HepG2 (cell line): ENCODE measurements at places on chromosomes 5 and 9.
A peak's percentile ranks its signal among the peaks of the same experiment; 100 is the strongest.

- DNase-seq = peak; percentile 6
Observed at GRCh38 chr9:21294364-21294774, 10.7 kb downstream of the IFNA5 start.

DNA sequence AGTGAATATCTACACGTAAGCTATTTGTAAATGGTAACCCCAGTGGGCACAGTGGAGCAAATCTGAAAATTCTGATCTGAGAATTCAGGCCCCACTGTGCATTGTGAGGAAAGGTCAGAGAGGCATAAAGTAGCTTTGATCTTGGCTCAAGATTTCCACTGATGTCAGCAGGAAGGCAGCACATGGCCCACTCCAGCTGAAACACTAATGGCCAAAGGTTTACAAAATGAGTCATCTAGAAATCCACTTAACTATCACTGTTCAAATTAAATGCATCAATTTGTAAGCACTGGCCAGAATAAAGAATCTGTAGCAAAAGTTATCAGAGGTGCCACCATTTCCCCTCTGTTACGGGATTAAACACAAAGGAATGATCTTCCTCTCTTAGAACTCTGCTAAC is 191.6 kb downstream of the C9orf152 start:
- DNase-seq = peak; percentile 18

- DNase-seq = no peak
Observed at GRCh38 chr9:137873408-137873807, 4.2 kb upstream of the CACNA1B start.

DNA sequence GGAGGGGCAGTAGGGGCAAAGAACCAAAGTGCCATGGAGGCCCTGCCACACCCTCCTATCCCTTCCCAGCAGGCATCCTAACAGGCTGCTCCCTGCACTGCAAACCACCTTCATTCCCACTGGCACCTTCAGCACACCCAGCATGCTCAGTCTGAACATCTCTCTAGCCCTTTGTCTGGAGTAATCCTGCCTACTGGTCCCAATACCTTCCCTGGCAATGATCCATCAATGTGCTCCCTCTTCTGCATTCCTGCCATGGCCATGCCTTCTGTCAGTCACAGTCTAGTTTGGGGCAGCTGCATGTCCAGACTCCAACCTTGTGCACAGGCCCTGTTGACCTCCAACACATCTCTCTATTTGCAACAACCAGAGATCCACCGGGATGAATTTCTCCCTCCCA is 4.9 kb downstream of the MACROH2A1 start:
- no peak for DNase-seq

GRCh38 chr5:111236348-111236747 is 12.2 kb downstream of the CAMK4 start:
- no peak for DNase-seq

GRCh38 chr9:90860826-90861225 is 59.2 kb downstream of the SYK start:
- no peak for DNase-seq

DNA sequence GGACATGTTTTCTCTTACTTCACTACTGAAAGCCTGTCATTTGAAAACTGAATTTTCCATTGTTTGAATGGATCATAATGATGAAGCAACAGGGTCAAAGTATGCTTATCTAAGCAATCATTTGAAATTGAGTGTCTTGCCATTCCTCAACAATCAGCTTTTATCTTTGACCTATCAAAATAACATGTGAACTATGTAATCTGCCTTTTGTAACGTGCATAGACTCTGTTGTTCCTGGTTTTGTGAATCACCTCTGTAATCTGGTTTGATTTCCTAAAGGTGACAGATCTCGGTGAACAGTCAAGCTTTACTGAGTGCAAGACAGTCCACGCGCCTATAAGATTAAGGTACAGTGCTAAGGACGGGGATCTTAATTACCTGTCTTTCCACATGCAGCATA is 3.3 kb downstream of the MEF2C start:
- DNase-seq = no peak

GRCh38 chr9:120932086-120932823 is 5.7 kb upstream of the TRAF1 start:
- no peak for DNase-seq

DNA sequence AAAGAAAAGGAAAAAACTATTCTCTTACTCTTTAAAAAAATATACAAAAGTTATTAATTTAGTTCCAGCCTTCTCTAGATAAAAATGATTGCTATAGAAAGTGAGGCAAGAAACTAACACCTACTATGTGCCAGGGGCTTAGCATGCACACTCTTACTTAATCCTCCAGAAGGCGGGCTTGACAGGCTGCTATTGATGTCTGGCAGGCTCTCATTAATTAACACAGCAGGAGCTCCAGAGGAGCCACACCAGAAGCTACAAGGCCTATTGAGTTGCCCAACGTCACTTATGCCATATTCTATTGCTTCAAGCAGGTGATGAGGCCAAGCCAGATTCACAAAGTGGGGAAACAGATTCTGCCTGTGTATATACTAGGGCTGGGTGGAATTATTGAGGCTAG is 54.6 kb upstream of the CLINT1 start:
- DNase-seq = no peak

GRCh38 chr9:92710368-92710767 is 40.4 kb upstream of the IPPK start:
- DNase-seq = no peak

DNA sequence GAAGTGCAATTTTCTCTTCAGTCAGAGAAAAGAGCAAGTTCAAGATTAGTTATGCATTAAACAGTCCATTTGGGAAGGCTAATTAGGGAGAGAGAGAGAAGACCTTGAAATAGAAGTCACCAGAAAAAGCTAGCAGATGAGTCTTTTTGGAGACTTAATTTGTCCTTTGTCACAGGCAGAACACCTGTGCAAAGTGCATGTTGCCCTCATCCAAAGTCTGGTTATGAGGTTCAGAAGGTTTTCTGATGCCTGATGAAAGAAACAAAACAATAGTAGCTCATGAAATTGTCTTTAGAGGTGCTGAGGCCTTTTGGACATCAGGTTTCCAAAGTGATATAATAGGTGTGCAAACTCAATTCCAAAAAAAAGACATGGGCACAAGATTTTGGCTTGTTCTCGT is 199.3 kb downstream of the MAN2A1 start:
- DNase-seq = no peak

- no peak for DNase-seq
Observed at GRCh38 chr9:99023831-99024230, 80.1 kb downstream of the COL15A1 start.

DNA sequence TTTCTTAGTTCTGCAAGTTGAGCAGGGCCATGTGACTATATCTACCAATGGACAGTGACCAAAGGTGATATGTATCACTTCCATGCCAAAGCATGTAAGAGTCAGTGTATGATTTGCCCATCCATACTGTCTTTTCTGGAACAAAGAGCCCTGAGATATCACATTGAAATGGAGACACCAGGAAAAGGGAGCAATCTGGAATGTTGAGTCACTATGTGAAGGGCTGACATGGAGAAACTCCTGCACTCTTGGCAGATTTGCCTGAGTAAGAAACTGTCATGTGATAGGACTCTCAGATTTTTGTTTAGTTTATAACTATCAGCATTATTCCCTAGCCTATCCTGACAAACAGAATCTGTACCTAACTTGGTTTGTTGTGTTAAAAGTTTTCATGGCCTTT is 29.8 kb upstream of the TMEM161B start:
- no peak for DNase-seq

DNA sequence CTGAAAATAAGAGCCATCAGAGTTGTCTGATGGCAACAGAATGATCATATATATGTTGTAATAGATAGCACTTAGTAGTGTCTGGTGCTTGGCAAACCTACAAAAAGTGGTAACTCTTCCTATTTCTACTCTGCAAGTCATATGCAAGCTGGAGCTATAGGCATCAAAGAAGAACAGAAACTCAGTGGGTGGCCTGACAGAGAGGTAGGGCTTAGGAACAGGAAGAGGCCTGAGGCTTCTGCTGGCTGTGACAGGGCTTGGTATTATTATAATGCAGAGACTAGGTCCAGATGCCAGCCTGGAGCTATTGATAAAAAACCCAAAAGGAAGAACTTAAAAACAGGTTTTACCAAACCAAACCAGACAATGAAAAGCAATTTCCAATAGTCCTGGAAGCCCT is 4.4 kb upstream of the DIAPH1 start:
- no peak for DNase-seq

- no peak for DNase-seq
Observed at GRCh38 chr5:91301106-91301846, 81.8 kb downstream of the ARRDC3 start.

DNA sequence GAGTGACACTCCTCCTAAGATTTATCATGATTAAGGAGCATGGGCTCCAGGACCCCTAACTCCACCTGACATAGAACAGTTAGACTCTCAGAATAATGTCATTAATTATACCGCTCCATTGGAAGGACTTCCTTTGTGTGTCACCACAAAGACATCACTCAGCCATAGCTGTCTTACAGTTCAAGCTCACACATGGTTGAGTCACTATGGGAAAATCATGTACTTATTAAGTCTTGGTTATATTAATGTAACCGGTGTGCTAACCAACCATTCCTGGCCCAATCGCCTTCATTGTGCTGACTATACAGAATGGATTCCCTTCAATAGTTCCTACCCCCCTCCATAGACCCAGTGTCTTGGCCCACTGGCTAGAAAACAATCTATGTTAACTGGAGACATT is 10.9 kb upstream of the MCCC2 start:
- DNase-seq = no peak

GRCh38 chr9:92179286-92180001 is 64.2 kb upstream of the SPTLC1 start:
- no peak for DNase-seq

- DNase-seq = no peak
Observed at GRCh38 chr5:14405267-14405666, 176.3 kb upstream of the OTULINL start.

GRCh38 chr9:10055886-10056395 is 556.9 kb downstream of the PTPRD start:
- no peak for DNase-seq

DNA sequence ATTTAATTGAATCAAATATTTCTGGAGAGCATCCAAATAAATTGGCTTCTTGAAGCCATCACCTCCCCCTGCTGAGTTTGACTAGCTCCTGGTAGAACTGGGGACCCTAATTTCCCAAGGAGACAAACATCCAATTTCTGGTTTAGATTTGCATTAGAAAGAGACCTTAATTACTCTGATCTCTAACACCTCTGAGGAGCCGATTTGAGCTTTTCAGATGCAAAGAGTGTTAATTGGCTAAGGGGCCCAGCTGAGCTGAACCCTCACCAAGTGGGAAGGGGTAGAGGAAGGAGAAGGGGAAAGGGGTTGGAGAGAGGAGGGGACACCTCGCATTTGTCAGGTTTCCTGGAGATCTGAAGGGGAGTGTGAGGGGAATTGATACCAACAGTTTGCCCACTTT is 145.4 kb upstream of the SHB start:
- DNase-seq = no peak

- DNase-seq = no peak
Observed at GRCh38 chr5:115494570-115495289, 49.8 kb downstream of the FEM1C start.

DNA sequence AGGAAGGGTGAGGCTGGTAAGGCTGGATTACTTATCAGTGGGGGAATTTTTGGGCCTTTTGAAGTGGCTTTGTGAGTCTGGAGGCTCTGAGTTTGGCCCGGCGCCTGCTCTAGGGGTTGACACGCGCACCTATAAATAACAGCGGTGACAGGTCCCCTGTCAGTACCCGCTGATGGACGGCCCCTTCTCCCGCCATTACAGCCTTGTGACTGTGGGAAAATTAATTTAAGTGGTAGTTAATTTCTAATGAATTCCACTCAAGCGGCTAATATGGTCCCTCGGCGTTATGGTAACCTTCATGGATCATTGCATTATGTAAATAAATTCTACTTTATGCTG is 16.5 kb downstream of the MRPL36 start:
- no peak for DNase-seq

GRCh38 chr5:167309941-167310517 is 981.4 kb upstream of the WWC1 start:
- no peak for DNase-seq

DNA sequence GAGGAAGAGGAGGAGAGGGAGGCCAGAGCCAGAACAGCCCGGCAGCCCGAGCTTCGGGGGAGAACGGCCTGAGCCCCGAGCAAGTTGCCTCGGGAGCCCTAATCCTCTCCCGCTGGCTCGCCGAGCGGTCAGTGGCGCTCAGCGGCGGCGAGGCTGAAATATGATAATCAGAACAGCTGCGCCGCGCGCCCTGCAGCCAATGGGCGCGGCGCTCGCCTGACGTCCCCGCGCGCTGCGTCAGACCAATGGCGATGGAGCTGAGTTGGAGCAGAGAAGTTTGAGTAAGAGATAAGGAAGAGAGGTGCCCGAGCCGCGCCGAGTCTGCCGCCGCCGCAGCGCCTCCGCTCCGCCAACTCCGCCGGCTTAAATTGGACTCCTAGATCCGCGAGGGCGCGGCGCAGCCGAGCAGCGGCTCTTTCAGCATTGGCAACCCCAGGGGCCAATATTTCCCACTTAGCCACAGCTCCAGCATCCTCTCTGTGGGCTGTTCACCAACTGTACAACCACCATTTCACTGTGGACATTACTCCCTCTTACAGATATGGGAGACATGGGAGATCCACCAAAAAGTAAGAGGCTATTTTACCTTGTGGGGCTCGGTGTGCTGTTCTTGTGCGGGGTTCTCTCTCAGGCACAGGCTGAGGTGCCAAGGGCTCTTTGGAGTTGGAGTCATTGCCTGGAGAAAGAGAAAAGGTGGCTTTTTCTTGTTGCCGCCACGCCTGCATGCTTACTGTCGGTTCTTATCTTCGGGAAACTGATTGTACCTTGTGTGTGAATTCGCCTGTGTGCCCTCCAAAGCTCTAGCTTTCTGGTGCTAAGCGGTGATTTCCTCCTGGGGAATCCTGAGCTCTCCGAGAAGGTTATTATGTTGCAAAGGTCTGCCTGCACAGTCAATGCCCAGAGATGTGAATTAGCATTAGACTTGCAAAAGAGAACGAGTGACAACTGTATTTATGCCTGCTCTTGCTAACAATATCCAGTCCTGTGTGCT is at the start of gene ISL1:
ISL1 (plus strand) TSS at position 318 of the 991 bp plus-strand sequence; CDS start at position 542, 224 bp downstream.
- DNase-seq = no peak

DNA sequence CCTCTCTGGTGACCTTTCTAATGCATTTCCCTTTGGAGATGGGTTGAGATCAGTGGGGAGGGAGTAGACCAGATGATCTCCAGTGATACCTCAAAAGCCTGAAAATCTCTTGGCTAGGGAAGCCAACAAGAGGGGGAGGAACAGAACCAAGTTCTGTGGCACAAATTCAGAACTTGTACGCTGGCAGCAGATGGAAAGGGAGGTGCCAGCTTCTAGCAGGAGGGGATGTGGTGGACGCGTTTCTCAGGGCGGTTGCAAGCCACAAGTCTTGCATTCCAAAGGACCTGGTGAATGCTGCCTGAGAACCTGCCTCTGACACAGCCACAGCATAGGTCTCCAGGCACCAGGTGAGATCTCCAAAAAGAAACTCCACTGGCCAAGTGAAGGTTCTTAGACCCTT is 13.4 kb downstream of the SLIT3 start:
- DNase-seq = no peak

DNA sequence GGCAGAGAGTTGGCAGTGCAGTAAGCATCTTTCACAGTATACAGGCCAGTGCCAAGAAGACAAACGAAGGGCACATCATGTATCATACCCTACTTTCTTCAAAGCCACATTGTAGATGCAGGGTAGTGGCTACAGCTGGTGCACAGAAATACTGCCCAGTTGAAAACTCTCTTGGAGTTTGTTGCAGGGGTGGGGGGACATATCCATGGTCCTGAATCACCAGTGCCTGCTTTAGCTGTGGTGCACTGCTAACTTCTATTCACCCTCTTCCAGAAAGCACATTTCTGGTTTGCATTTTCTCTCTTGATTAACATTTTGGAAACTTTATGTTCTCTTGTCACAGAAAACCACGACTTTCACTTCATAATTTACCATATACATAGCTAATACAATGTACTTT is 196.6 kb downstream of the PAPPA start:
- DNase-seq = no peak
